ENCODE measurements at places on chromosomes 16 and 17.
A peak's percentile ranks its signal among the peaks of the same experiment; 100 is the strongest.

DNA sequence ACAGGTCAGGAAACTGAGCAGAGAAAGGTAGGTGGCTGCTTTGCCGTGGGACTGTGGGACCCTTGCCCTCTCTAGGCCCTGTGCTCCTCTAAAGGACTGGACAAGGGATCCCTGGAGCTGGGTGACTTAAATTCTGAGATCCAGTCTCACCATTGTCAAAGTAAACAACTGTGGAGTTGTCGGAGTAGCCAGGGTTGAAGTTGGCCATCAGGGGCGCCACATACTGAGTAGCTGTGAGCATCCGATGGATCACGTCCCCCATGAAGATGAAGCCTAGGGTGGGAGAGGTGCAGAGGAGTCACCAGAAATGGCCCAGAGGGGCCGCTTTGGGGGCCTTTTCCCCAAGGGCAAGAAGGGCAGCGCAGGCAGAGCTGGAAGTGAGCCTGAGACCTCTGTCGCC lies 43.5 kb downstream of the PLXDC1 start:
- H3K27ac ChIP-seq, result no peak overlapping the region
- no peak overlapping the region for H3K4me3 ChIP-seq
- peaks cover 9% of the 10 kb centered on the region for H3K27me3 ChIP-seq
- H3K4me1 ChIP-seq, result no peaks in the 10 kb centered on the region
- no peaks in the 10 kb centered on the region for H3K36me3 ChIP-seq
- no peak for DNase-seq

DNA sequence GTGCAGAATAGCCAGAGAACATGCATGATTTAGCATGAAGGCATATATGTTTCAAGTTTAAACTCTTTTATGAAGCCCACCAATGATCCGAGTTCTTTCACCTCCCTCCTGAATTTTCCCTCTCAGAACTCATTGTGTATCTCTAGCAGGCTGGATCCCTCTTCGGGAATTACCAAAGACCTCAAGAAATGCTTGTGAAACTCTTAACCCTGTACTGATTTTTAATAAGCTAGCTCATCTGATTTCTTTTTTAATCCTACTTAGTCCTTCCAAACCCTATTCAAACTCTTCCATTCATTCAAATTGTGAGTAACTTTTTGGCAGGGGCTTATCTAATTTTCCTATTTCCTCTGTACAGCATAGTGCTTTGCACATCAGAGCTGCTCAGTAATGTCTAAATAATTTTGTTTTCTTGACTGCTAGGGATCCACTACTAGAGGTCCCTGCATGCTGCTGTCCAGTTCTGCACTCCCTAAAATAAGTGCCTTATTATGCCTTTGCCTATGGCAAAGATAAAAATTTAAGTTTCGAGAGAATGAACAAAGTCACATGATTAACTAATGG lies 723.8 kb downstream of the CDH11 start:
- no peak for DNase-seq
- H3K4me1 ChIP-seq, result no peaks in the 10 kb centered on the region
- no peak overlapping the region for H3K4me3 ChIP-seq
- H3K27me3 ChIP-seq, result no peaks in the 10 kb centered on the region
- H3K27ac ChIP-seq, result no peak overlapping the region

DNA sequence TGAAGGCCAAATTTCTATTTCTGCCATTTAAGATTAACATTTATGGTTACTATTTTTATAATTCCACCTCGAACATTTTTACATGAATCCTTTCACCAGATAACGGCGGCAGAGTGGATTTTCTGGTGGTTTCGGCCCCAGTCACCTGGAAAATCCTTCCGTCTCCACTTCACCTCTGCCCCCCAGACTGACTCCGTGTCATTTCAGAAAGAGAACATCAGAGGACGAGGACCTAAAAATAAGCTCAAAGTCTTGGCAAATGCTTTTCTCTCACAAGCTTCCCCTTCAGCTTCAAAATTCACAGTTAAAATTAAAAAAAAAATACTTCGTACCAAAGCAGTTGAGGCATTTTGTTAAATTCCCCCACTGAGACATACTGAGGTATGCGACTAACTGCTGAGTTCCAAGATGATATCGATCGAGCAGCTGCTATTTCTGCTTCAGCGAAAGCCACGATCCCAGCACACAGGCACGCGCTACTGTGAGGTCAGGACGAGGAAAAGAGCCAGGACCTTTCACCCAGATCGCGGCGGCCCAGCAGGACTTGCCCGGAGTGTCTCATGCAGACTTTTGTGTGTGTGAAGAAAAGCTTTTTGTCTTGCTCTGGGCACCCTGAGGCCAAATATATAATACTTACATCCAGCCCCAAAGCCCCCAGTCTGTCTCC lies 36.8 kb downstream of the ASPA start:
- no peaks in the 10 kb centered on the region for H3K27me3 ChIP-seq
- H3K27ac ChIP-seq, result no peak overlapping the region
- no peak overlapping the region for H3K4me3 ChIP-seq
- H3K4me1 ChIP-seq, result no peaks in the 10 kb centered on the region
- H3K36me3 ChIP-seq, result peaks cover 5% of the 10 kb centered on the region

- H3K27me3 ChIP-seq, result no peaks in the 10 kb centered on the region
- H3K4me1 ChIP-seq, result peaks cover 88% of the 10 kb centered on the region
- peaks cover 9% of the 10 kb centered on the region for H3K36me3 ChIP-seq
- peak overlapping the region; percentile 49 for H3K4me3 ChIP-seq
- H3K27ac ChIP-seq, result peak overlapping the region; percentile 75
- no peak for DNase-seq
These were observed 256.6 kb downstream of the CPPED1 start for GRCh38 chr16:12546918-12547607.

Measured in activated B cell treated with CpG ODN at 0.5 μM for 24 hours (primary cell).